Stimulated activated CD4-positive, alpha-beta T cell treated with anti-CD3 and anti-CD28 coated beads, Interleukin-12 subunit alpha, Interleukin-12 subunit beta, amount 100 ng/mL, for 4 hours (primary cell): ENCODE measurements at places on chromosomes 7 and 10.

- DNase-seq = no peak
Measured at GRCh38 chr10:101217044-101217425, 12.2 kb downstream of the LBX1 start.

DNA sequence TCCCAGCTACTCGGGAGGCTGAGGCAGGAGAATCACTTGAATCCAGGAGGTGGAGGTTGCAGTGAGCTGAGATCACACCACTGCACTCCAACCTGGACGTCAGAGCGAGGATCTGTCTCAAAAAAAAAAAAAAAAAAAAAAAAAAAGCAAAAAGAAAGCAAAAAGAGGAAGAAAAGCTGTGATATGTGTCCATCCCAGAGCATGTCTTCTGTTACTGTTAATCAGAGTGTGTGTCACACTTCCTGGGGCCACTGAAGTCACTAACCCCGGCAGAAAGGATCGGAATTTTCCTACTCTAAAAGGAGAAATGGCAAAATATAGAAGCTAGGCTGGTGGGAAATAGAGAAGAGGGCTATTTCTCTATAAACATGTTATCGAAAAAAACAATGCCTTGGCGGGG is 11.9 kb downstream of the PIK3AP1 start:
- DNase-seq = no peak

- DNase-seq = no peak
Measured at GRCh38 chr10:42992957-42993390, 83.9 kb upstream of the RET start.

DNA sequence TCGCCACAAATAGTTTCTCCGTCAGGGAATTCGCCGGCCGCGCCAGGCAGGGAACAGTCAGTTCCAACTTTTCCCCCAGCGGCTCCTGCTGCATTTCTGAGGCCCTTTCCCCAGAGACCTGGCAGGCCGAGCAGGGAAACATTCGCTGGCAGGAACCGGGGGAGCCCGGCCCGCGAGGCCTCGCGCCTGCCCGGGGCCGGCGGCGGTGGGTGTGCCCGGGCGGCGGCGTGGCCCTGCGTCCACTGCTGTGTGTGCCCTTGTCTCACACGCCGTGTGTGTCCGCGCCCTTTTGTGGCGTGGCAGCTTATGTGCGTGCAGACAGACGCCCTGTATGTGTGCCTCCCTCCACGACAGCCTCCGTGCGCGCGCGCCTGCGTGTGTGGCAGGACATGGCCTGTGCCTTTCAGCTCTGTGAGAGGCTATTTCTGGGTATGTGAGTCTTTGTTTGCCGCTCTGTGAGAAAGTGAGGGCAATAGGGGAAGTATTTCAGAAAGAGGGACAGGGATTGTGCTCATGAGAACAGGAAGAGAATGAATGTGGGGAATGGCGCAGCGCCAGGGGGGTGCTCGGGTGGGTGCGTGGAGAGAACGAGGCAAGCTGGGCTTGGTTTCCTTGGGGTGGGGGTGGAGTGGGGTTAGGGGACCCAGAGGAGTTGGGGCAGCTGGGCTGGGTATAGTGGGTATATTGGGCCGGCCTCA is 689 bp upstream of the SMARCD3 start:
- DNase-seq = peak; percentile 36

DNA sequence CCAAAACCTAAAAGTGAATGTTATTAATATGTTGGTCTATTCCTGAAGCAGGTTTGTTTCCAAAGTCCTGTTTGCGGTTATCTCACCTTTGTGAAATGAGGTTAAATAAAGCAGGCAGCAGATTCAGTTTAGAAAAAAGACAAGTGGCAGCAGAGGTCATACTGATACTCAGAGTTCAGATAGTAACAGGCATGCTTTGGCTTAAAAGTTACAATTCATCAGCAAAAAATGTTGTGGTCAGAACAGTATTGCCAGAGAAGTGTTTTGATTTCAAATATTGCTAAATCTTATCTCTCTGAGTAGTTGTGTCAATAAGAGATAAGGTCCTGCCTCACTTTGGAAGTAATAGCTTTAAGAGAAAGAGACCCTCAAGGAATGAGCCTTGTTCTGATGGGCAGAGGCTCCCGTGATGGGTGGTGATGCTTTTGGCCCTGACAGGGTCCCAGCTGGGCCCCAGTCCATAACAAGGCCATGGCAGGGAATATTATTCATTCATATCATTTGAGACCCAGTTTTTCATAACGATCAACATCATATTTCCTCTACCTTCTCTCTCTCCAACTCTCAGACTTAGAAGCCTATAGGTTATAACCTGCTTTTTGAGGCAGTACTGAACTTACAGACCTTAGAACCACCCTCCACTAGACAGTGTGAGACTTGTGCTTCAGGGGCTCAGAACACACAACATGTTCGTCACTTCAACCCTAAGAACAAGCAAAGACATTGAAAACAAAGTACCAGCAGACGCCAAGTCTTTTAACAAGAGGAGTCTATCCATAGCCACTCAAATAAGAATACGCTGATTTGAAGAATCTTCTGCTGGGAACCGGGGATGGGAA is 58.5 kb upstream of the AHR start:
- DNase-seq = no peak

- DNase-seq = no peak
Measured at GRCh38 chr7:54112567-54112966, 429.6 kb upstream of the VSTM2A start.

- no peak for DNase-seq
Measured at GRCh38 chr10:131168238-131168875, 143.2 kb downstream of the TCERG1L start.

DNA sequence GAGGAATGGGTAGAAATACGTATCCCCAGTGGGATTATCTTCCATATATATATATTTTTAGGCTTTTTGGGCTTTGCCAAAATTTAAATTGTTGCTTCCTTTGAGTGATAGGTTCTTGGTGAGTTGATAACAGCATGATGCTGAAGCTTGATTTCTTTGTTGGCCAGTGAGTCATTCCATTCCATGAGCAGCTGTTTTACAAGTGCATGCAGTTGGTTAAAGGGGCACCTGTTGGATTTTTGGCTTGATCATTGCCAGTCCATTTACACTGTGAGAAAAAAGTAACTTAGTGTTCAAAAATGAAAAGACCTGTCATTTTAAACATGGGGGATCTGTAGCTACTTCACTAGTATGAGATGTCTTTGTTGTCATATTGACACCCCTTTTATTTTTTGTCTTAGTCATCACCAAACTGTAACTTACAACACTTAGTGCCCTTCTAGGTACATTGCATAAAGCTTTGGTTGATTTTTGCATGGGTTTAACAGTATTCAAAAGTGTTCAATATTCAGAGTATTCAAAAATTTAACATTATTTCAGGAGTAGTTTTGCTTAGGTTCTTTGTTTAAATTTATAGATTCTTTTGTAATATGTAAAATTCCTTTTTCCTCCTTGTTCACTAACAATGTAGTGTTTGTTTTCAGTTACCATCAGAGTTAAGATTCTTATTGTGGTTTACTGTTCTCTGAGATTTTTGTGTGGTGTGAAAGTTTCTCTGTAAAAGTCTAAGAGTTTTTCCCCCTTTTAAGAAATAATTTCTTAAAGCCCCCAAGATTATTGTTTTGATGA is 8.8 kb downstream of the AKAP9 start:
- no peak for DNase-seq

DNA sequence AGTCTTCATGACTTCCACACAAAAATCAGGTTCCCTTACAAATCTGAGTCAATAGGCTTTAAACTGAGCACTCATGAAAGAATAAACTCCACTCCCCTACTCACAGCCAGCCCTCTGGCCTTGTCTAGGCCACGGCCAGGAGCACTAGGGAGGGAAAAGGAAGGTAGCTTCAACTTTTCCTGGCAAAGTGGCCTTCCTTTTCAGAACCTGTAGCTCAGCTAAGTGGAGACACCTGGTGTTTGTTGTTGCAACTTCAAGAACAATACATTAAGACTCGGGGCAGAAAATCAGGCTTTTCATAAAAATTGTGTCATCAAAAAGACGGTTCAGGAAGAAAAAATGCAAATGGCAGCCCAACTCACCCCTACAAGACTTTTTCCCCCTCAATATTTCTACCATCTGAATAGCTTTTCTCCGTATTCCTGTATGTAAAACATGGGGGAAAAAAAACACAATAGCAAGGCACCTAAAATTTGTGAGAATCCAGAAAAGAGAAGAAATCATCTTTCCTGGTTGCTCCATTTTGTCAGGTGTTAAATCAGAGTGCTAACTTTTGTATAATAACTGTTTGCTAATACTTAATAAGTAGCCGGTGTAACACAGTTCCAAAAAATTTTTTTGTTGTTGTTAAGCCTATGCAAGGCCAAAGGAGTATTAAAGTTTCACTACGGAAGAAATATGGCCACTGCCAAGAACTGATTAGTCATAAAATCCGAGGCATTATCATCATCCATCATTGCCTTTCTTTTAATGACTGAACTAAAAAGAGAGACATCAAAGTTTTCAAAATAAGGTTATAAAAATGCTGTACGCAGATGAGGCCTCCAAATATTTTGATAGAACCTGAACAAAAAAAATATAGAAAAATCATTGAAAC is 66.2 kb upstream of the ARID5B start:
- DNase-seq = no peak

GRCh38 chr7:144391823-144392255 is 11.7 kb downstream of the NOBOX start:
- no peak for DNase-seq

DNA sequence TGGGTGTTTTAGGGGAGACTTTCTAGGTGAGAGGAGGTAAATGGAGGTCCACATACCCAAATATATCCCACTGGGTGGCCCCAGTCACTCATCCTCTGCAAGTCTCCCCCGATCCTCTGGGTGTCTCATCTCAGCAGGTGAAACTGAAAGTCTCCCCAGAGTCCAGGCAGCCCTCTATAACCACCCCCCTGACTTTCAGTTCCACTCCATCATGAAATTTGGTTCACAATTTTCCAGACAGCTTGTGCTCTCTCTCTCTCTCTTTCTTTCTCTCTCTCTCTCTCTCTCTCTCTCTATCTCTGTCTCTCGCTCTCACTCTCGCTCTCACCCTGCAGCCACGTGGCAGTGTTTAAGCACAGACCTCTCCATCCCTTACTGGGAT is 56.7 kb upstream of the ELN start:
- DNase-seq = no peak

- no peak for DNase-seq
Measured at GRCh38 chr7:146892151-146892550, 775.5 kb downstream of the CNTNAP2 start.

- DNase-seq = no peak
Measured at GRCh38 chr7:157466867-157467261, 130.1 kb downstream of the DNAJB6 start.

DNA sequence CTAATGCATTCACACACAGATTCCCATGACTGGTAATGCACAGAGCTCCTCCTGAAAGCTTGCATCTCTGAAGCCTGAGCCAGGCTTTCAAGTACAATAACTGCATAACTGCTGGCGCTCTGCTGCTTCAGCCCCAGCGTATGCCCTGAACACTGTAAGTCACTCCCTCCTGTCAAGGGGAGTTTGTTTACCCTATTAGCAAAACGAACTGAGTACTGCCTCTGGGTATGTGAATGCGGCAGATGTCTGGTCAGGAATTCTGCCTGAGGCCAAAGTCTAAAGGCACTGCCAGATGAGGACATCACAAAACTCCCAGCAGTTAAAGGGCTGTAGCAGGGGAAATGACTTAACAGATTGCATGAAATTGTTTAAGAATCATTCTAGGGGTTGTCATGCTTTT is 97.7 kb downstream of the NRCAM start:
- no peak for DNase-seq

DNA sequence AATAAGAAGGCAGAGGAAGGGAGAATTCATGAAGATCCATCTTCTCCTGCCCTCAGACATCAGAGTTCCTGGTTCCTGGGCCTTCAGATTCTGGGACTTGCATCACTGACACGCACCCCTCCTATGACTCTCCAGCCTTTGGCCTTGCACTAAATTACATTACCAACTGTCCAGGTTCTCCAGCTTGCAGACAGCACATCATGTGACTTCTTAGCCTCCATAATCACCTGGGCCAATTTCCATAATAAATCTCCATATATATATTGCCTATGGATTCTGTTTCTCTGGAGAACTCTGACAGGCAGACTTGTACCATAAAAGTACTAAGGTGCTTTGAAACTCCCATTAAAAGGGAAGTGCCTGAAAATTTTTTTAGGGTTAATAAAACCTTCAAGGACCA is 23.2 kb downstream of the RSU1 start:
- DNase-seq = no peak

GRCh38 chr7:145582742-145583303 is 533.8 kb upstream of the CNTNAP2 start:
- no peak for DNase-seq

- DNase-seq = no peak
Measured at GRCh38 chr7:21364801-21365271, 63.0 kb upstream of the SP4 start.

- DNase-seq = no peak
Measured at GRCh38 chr10:83574770-83575169, 564.5 kb upstream of the GHITM start.

- DNase-seq = no peak
Measured at GRCh38 chr10:1538121-1538520, 199.2 kb downstream of the ADARB2 start.

- DNase-seq = no peak
Measured at GRCh38 chr7:66142996-66143395, 28.3 kb downstream of the CRCP start.

- DNase-seq = no peak
Measured at GRCh38 chr10:78778444-78779338, 290.1 kb upstream of the ZMIZ1 start.

GRCh38 chr7:91355695-91356435 is 91.6 kb downstream of the FZD1 start:
- DNase-seq = no peak

GRCh38 chr7:79620291-79620690 is 166.8 kb upstream of the MAGI2 start:
- no peak for DNase-seq

DNA sequence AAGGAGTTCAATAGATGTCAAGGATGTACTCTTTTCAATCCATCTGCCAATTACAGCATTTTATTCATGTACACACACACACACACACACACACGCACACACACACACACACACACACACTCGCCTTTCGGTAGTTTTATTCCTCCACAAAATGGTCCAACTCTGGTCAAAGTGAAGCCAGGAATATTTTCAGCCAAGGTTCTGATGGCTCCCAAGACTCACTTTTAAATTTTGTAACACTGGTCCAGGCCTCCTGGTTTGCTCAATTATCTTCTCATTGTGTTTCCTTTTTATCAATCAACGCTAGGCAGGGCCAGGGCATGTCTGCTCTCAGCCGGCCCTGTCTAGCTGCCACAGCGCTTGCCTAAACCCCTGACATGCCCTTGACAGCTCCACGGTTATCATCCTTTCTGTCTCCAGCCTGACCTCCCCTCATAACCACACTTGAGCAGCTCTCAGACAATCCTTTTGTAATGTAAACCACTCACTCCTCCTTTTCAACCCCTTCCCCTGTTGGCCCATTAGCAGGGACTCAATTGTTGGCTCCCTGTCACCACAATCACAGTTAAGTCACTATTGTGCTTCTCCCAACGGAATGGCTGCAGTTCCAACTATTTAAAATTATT is 115.1 kb downstream of the ICA1 start:
- DNase-seq = no peak
